ENCODE measurements at places on chromosomes 2 and 18.
A peak's percentile ranks its signal among the peaks of the same experiment; 100 is the strongest.

- no peak for DNase-seq
These were observed 51.7 kb upstream of the ATP5MC3 start for GRCh38 chr2:175233135-175233719.

DNA sequence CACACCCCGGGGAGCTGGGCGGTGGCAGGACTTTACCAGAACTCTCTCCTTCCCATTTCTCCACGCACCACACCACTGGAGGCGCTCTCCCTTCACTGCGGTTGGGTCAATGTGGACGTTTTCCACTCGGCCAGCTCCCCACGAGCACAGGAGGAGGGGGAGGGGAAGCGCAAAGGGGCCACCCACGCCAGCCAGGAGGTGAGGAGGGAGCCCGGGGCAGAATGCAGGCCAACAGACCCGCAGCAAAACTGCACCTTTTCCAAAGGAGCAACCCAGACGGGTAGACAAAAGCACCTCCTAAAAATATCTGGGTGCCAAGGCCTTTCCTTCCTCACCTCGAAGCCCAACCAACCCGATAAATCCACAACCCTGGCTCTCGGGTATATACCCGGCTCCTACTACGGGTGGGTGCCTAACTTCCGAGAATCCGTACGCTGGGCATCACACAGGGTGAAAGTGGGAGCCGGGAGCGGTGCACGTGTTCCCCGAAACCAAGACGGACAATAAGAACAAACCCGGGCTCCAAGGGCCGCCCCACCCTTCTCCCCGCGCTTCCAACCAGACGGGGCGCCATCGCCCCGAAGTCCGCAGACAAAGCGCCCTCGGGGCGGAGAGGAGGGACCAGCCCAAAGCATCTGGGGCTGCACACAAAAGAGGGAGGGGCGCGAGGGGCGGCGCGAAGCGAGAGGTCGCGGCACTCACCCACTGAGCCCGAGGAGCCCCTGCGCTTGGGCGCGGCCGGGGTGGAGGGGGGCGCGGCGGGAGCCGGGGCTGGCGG lies 1.0 kb downstream of the RTN4 start:
- peak; percentile 79 for DNase-seq

- DNase-seq = no peak
These were observed 19.8 kb upstream of the MARCHF4 start for GRCh38 chr2:216392018-216392562.

DNA sequence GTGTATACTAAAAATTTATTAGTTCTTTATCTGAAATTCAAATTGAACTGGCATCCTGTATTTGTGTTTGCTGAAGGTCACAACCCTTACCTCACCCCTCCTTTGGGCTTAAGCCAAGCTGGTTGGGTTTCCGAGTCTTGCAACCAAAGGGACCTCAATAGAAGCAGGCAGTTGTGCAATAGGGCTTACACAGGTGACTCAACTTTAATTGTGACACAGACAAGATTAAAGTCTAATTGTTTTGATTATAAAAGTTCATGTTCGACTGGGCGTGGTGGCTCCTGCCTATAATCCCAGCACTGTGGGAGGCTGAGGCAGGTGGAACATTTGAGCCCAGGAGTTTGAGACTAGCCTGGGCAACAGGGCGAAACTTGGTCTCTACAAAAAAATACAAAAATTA lies 71.5 kb downstream of the RAB31 start:
- DNase-seq = no peak

DNA sequence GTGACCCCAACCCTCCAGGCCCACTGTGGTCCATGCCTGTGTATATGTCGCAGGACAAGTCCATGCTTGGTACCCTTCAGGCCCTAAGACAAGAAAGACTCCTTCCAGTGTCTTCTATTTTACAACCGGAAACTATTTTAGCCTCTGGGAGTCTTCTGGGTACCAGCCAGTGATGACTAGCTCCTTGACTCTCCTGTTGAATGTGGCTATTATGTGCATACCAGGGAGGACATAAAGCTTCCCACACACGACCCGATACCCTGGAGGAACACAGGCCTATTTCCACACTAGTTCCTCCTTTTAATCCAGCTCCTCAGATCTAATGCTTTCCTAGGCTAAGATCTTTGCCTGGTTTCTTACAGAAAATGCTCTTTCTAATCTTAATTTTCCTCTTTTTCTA lies 178.1 kb downstream of the NCKAP5 start:
- DNase-seq = peak; percentile 44

GRCh38 chr18:38368886-38369285 lies 803.3 kb upstream of the CELF4 start:
- no peak for DNase-seq

GRCh38 chr2:241479026-241479898 lies 29.1 kb downstream of the STK25 start:
- no peak for DNase-seq

DNA sequence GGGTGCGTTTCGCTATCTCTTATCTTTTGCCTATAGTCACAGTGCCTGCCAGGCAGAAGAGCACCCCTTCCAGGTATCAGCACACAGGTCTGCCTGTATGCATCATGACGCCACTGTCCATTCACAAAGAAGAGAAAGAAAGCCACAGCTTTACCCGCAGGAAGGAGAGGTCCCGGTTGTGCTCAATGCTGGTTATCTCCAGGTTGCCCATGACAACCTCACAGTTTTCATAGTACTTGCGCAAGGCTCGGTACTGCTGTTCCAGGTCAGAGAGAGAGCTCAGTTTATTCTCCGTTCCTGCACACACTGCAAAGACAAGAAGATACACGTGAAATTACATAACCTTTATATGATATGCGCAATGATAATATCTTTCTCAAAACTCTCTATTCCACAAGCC lies 414.0 kb downstream of the ERBB4 start:
- DNase-seq = no peak
